Fibroblast of lung (primary cell): ENCODE measurements at places on chromosomes 3 and 15. TPM values are rescaled to one million over a fixed set of nuclear protein-coding genes. Genes with fewer than 3 reads are reported as not detected.

The CPNE4 gene
- total RNA-seq = 0.17 TPM in 1 of 2 replicates, not detected in the other

The IL16 gene
- 3.1 and 5.0 TPM in 2 replicates for total RNA-seq

The SYNPR gene
- not detected in 2 replicates for total RNA-seq

The CD96 gene
- total RNA-seq = under 0.01 TPM in 1 of 2 replicates, not detected in the other

The CCR9 gene
- not detected in 2 replicates for total RNA-seq

The PLIN1 gene
- total RNA-seq = 0.50 and 0.51 TPM in 2 replicates

The GPR62 gene
- under 0.01 TPM in 2 replicates for total RNA-seq

The ALG1L2 gene
- 0.50 TPM in 1 of 2 replicates, not detected in the other for total RNA-seq

The FRMD5 gene
- 1.3 and 4.3 TPM in 2 replicates for total RNA-seq

The LYZL4 gene
- not detected in 2 replicates for total RNA-seq

- peak; percentile 64 for DNase-seq
Measured at GRCh38 chr3:139519998-139520737, 19.4 kb downstream of the RBP1 start.

- peak; percentile 1 for DNase-seq
Measured at GRCh38 chr15:92205255-92205739, 188.4 kb upstream of the ST8SIA2 start.

- no peak for DNase-seq
Measured at GRCh38 chr3:143707848-143708247, 140.4 kb downstream of the SLC9A9 start.

GRCh38 chr3:30142946-30143345, 463.5 kb upstream of the TGFBR2 start:
- no peak for DNase-seq

DNA sequence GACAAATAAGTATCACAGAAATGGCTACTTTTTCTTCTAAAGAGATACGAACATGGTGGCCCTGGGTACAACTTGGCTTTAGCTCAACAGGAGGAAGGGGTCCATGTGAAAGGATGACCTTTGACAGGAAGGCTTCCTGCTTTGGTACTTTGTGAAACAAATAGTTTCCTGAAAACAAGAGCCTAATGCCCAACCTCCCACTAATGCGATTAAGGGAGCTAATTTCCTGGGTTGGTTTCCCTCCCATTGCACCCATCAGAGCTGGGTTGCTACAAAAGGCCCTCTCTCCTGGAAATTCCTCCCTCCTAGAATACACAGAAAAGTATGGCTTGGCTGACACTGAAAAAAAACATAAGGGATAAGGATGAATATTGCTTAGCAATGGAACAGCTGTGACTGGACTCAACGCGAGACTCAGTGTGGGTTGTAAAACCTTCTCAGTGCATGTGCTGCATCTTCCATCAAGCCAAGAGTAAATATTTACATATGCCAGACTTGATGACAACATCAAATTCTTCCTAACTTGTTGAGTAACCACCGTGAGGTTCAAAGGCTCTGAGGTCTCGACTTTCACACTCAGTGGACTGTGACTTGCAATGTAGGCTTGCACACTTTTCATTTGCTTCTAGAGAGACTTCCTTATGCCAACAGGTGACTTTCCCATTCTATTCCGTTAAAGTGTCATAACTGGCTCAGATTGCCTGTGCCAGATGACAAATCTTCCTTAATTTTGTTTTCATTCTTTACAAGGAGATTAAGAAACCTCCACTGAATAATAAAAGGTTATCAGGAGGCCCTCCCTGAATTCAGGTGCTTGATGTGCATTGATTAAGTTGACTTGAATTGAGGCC, 60.1 kb downstream of the ADAMTS9 start:
- DNase-seq = peak; percentile 48

DNA sequence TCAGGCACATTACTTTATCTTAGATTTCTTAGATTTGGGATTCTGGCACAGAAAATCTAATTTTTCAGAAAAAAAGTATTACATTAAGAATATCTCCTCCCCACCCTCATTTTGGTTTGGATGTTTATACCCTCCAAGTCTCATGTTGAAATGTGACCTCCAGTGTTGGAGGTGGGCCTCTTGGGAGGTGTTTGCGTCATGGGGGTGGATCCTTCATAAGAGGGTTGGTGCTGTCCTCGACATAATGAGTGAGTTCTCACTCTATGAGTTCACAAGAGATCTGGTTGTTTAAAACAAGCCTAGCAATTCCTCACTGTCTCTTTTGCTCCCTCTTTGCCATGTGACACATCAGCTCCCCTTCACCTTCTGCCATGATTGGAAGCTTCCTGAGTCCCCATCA, 45.6 kb upstream of the WWTR1 start:
- peak; percentile 11 for DNase-seq

- no peak for DNase-seq
Measured at GRCh38 chr3:3447641-3448040, 268.1 kb upstream of the CRBN start.

- DNase-seq = peak; percentile 62
Measured at GRCh38 chr15:74723754-74724334, 1.5 kb downstream of the CYP1A1 start.

DNA sequence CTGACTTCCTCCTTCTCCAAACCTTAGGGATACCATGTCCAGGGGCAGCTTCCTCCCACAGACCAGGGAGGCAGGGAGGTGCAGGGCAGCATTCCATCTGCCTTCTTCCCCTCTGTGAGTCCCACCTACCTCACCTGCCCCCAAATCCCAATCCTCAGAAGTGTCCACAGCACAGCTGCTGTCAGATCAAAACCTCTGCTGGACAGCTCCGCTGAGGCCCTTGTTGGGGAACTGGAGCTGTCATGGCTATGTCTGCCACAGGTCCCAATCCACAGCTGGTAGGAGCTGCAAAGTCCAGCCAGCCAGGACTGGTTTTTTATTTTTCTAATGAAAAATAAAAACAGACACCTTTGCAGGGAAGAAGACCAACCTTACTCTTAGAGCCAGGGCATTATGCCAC, 40.7 kb upstream of the TBC1D21 start:
- no peak for DNase-seq

DNA sequence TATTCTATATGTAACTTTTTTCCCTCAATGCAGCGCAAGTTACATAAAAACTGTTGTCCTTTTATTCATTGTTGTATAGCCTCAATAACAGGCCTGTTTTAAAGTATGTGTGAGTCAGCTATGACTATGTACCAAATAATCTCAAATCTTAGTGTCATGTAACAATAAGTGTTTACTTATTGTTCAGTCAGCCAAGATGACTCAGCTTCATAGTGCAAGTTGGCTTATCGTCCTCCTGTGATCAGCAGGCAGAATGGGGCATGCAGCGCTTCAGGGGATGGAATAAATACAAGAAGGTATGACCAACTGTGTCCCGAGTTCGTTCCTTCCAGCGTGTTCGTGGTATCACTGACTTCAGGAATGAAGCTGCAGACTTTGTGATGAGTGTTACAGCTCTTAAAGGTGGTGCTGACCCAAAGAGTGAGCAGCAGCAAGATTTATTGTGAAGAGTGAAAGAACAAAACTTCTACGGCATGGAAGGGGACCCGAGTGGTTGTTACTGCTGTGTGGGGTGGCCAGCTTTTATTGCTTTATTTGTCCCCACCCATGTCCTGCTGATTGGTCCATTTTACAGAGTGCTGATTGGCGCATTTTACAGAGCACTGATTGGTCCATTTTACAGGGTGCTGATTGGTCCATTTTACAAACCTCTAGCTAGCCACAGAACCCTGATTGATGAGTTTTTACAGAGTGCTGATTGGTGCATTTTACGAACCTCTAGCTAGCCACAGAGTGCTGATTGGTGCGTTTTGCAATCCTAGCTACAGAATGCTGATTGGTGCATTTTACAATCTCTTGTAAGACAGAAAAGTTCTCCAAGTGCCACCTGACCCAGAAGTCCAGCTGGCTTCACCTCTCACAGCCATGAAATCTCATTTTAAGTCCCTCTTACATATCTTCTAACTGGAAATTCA, 1016.0 kb downstream of the MCTP2 start:
- peak; percentile 99 for DNase-seq

GRCh38 chr3:47012342-47013230, 33.1 kb downstream of the NBEAL2 start:
- no peak for DNase-seq

DNA sequence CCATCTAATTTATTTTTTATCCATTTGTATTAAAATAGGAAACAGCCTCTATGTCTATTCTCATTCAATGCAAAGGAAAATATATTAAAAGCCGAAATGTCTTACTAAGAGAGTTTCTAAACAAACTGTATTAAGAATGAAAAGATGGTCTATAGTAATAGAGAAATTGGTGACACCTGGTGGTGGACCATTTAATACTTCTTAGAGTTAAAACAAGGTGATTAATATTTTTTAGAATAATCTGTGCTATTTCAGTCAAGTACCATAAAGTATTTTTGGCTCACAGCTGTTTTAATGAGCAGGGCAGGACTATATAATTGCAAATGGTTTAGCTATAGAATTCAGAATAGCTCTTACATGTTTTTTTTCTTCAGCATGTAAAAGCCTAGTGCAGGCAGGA, 55.7 kb downstream of the SYNPR start:
- no peak for DNase-seq

GRCh38 chr3:48435774-48436476, 4.0 kb downstream of the CCDC51 start:
- DNase-seq = peak; percentile 65

DNA sequence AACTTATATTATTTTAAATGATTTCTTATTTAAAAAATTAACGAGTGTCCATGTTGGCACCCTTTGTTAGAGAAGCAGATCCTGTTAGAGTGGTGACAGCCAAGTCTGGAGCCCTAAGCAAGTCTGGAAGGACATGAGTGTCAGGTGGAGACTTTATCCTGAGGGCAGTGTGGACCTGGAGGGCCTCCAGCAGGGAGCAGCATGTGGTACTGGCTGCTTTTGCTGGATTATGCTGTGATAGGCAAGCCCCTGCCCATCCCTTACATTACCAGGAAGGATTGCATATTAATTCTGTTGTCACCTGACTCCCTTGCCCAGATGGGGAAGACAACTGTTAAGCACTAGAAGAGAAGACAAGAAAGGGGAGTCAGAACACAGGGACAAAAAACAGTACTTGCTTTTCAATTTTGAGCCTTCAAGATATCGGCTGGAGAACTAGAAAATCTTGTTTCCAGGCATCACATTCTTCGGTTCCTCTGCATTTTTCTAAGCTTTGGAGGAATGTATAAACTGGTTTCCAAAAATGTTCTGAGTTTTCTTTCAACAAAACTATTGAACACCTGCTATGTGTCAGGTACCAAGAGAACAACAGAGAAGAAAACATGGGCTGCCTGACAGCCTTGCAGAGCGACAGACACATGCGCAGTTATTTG, 22.7 kb downstream of the ZNF860 start:
- DNase-seq = no peak

- no peak for DNase-seq
Measured at GRCh38 chr15:55353025-55353424, 34.0 kb downstream of the PIGB start.

GRCh38 chr3:192422997-192423342, 304.4 kb downstream of the FGF12 start:
- peak; percentile 19 for DNase-seq

GRCh38 chr3:46733026-46733800, 15.5 kb upstream of the PRSS50 start:
- DNase-seq = peak; percentile 15

- DNase-seq = no peak
Measured at GRCh38 chr3:188217726-188218125, 63.8 kb downstream of the LPP start.
